ENCODE measurements at places on chromosomes 11 and 22.

GRCh38 chr11:8826901-8827560 lies 84.0 kb upstream of the AKIP1 start:
- DNase-seq, result no peak

DNA sequence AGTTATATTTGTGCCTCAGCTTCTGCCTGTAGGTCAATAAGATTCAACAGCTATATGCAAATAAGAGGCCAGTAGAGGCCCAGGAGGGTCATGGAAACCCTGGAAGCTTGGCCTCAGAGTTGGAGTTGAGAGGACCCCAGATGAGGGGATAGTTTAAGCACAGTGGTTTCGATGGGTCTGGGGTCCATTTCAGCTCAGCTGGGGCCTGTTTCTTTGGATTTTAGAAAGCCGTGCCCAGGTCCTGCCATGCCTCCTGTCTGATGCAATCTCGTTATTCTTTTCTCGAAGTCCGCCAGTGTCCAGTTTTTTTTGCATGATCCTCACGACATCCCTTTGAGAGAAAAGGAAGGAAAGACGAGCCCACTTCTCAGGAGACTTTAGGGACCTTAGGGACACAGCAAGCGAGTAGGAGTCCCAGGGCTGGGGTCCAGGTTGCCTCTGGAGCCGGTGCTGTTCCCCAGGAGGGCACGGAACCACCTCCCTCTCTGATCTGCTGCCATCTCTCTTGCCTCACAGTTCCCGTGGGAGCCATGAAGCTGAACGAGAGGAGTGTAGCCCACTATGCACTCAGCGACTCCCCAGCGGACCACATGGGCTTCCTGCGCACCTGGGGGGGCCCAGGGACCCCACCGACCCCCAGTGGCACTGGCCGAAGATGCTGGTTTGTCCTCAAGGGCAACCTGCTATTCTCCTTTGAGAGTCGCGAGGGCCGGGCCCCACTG lies 2.6 kb upstream of the SMDT1 start:
- no peak for DNase-seq

GRCh38 chr11:79237091-79237490 lies 203.7 kb downstream of the TENM4 start:
- no peak for DNase-seq

DNA sequence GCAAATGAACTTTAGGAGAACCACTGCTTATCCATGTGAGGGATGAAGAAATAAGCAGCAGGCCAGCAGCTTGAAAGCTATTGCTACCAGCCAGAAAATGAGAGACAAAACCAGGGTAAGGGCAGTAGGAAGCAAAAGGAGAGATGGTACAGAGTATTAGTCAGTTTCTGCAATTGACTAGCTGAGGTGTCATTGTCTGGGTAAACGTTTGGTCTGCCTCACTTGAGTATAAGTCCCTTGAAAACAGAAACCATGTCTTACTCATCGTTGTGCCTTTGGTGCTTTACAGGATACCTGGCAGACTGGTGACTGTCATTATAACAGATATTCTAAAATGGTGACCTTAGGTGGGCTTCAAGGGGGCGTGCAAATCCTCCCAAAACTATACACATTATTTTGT lies 63.9 kb upstream of the USP47 start:
- DNase-seq, result no peak

Data from Caki2 (cell line).